NCI-H510A (cell line): ENCODE measurements at places on chromosomes 6 and 20.

DNA sequence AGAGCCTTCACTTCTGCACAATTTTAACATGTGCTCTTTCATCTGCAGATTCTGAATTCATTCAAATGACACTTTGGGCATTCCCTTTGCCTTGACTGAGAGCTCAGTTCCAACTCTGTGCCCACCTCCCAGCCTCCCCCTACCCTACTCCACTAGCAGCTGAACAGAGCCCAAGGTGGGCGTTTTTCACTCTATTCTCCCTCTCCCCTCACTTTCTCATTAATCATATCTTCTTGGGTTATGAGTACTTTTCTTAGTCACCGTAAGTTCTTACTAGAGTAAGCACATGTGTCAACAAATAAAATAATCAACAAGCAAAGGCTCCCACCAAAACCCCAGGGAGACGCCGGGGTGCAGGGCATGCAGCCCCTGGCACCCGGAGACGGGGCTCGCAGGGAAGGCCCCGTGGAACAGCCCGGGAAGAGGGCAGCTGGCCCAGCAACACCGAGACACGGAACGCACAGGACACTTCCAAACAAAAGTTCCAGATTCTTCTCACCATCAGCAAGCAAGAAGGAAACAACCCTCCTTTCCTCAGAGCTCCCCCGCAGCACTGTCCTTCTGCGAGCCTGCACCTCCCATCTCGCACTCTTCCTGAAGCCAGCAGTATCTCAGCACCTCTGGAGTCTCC, 34.1 kb downstream of the TAF4 start:
- DNase-seq: no peak

- DNase-seq: no peak
Observed at GRCh38 chr6:112337209-112337638, 9.9 kb upstream of the RFPL4B start.

DNA sequence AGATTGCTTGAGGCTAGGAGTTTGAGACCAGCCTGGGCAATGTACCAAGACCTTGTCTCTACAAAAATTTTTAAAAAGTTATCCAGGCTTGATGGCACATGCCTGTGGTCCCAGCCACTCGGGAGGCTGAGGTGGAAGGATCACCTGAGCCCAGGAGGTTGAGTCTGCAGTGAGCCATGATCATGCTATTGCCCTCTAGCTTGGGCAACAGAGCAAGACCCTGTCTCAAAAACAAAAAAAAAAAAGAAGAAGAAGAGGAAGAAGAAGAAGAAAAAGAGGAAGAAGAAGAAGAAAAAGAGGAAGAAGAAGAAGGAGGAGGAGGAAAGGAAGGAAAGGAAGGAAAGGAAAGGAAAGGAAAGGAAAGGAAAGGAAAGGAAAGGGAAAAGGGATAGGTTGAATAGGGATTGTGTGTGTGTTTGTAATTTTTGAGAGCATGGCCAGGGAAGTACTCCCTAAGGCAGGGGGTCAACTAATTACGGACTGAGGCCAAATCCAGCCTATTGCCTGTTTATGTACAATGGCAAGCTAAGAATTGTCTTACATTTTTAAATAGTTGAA, 43.0 kb upstream of the ZNF217 start:
- DNase-seq: no peak

DNA sequence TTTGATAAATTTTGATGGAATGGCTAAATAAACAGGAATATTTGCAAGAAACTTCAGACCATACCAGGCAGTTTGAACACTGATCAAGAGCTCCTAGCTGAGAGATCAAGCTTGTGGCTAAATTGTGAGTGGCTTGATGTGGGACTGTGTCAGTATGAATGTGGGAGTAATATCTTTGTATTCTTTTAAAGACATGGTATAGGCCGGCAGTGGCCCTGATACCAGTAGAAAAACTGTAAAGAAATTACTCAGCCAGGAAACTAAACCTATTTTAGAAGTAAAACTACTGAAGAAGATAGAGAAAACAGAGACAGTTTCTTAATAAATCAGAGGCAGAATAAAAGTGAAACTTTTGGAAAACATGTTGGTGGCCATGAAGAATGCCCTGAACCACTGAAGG, 608.4 kb upstream of the SYNCRIP start:
- no peak for DNase-seq

DNA sequence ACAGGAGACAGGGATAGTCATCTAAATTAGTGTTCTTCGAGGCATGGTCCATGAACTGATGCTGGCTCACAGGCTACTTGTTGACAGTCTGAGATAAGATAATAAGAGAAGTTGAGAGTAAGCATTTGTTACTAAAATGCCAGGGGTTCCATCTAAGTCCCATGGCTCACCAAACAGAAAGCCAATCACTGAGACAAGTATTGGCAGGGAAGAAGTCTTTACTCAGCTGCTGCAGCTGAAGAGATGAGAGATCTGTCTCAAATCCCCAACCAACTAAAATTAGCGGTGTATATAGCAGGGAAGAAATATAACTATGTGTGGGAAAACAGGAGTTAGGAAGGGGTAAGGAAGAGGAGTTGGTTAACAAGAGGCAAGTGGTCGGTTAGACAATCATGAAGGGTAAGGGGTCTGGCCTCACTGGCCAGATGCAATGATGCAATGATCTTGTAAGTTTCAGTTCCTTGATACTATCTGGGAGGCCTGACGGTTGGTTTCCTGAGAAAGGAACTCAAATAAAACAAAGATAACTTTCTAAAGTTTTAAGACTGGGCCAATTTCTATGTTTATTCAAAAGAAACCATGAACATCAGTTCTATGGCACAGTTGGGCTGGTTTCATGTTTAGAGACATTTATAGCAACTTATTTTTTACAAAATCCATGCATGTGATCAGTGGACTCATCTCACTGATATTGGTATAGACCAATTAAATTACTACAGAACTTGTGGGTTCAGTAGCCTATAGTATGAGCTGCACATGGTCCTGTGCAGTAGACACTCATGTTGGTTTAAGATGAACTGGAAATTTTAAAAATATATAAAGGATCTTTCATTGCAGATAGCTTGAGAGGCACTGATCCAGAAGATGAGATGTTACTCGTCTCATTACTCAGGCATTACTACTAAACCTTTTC, 9.9 kb upstream of the HEBP2 start:
- DNase-seq: no peak

- DNase-seq: no peak
Observed at GRCh38 chr6:20341564-20341963, 60.1 kb upstream of the E2F3 start.
